ENCODE measurements at places on chromosomes 3 and 15.

- no peak for DNase-seq
Measured at GRCh38 chr3:61505197-61505596, 56.2 kb upstream of the PTPRG start.

DNA sequence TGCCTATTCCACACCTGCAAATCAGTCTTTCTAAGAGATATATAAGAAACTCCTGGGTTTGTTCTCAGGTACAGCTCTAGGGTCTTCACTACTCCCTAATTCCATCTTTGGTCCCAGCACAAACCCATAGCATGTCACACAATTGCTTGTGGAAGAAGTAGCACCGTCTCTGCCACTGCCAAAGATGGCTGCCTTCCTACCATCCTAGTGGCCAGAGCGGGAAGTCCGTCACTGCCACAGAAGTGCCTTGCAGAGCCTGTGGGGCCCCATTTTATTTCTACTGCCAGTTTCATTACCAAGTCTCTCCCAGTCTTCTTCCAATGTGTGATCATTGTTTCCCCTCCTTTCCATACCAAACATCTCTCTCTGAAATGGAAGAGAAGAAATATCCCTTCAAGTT is 107.6 kb downstream of the CD47 start:
- DNase-seq = no peak

DNA sequence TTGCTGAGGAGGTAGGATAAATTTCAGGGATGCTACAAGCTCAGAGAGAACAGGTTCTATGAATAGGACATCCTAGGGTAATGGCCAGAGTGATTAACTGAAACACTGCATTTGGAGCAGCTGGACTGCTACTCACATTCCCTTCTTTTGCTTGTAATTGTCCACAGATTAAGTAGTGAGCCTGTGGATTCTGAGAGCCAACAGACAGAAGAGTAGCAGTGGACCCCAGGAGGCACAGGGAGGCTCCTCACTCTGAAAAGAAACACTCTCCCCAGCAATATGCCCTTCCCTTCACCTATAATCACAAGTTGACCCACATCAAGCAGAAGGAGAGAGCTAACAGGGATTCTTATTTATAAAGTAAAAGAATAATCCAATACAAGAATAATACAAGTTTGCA is 10.6 kb upstream of the RFX7 start:
- no peak for DNase-seq

- no peak for DNase-seq
Measured at GRCh38 chr15:55712363-55712762, 30.6 kb downstream of the PRTG start.

DNA sequence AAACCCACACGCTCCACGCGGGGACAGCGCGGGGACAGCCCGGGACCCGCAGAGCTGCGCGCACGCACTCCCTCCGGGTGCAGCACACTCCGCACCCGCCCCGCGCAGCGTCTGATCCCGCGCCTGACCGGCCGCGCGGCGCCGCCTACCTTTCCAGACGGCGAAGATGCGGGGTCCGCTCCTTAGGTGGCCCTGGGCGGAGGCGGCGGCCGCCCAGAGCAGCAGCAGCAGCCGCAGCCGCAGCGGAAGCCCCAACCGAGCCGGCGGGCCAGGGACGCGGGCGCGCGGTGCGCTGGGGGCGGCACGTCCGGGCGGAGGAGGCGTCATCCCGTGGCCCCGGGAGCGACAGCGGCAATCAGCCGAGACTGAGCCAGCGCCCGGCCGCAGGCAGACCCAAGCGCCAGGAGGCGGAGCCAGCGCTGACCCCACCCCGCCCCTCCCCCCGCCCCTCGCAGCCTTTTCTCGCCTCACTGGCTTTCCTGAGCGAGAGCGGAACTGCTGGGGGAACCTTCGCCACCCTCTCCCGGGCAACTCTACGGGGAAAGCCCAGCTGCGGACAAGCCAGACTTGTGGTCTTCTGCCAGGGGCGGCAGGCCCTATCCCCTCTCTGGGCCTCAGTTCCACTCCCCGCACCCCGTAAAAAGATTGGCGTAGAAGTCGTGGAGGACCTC is at the start of gene SEMA7A:
Gene SEMA7A (minus strand): TSS at position 367 of the 671 bp plus-strand sequence. CDS start 40 bp downstream, at position 327.
- DNase-seq = peak; percentile 84

- DNase-seq = no peak
Measured at GRCh38 chr3:42552830-42553229, 28.9 kb downstream of the SEC22C start.

GRCh38 chr3:13491206-13491974 is 11.3 kb downstream of the HDAC11 start:
- no peak for DNase-seq

GRCh38 chr3:41144631-41145030 is 54.7 kb upstream of the CTNNB1 start:
- no peak for DNase-seq

- no peak for DNase-seq
Measured at GRCh38 chr15:51335087-51335486, 3.3 kb downstream of the CYP19A1 start.

DNA sequence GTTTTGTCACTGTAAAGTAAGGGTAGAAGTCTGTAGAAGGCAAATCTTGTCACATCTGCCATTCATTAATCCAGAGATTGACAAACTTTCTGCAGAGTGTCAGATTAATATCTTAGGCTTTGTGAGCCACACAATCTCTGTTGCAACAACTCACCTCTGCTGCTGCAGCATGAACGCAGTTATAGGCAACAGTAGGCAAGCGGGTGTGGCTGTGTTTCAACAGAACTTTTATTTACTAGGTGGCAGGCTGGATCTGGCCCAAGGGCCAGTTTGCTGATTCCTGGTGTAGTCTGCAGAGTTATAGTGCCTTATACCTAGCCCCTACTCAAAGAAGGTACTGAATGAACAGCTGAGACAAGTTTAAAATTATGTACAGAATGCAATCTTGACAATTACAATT is 396.7 kb downstream of the FOXP1 start:
- no peak for DNase-seq

DNA sequence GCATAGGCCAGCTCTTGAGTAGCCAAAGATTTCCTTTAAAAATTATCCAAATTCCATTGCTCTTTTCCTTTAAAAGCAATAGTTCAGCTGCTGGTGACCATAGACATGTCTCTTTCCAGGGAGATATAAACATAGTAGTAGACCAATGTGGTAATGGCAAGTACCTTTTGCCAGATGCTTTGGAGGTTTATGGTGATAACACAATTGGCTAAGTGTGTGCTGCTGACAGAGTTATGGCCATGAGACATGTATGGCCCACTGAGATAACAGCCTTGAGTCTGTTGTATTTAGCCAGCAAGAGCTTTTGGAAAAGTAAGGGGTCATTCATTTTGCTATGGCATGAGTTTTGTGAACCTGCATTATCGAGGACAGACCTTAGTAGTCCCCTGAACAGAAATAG is 1146.8 kb downstream of the TUSC7 start:
- DNase-seq = no peak

- DNase-seq = no peak
Measured at GRCh38 chr3:11508346-11509172, 135.2 kb downstream of the VGLL4 start.

- DNase-seq = no peak
Measured at GRCh38 chr3:52707585-52707984, 1.7 kb downstream of the SPCS1 start.

GRCh38 chr3:16794257-16794656 is 90.5 kb upstream of the PLCL2 start:
- DNase-seq = no peak

GRCh38 chr3:134613006-134613520 is 37.8 kb downstream of the KY start:
- DNase-seq = no peak

DNA sequence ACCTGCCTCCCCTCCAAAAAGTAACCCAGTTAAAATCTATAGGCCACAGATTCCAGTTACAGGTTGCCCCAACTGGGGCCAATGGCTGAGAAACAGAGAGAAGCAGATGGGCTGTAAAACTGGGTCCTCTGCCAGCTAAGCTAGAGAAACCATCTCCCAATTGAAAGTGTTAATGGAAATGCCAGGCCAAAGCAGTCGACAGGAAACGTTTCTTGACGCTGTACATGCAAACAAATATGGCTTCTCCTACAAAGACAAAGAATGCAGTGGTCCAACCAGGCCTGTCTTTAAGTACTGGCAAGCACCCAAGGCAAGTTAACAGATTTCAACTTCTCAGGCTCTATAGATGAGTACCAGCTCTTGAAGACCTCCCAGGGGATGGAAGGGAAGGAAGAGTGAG is 71.3 kb downstream of the MAGI1 start:
- DNase-seq = no peak

GRCh38 chr15:64979252-64979710 is 10.4 kb downstream of the SPG21 start:
- no peak for DNase-seq

GRCh38 chr3:172135820-172136219 is 96.4 kb downstream of the FNDC3B start:
- DNase-seq = no peak

DNA sequence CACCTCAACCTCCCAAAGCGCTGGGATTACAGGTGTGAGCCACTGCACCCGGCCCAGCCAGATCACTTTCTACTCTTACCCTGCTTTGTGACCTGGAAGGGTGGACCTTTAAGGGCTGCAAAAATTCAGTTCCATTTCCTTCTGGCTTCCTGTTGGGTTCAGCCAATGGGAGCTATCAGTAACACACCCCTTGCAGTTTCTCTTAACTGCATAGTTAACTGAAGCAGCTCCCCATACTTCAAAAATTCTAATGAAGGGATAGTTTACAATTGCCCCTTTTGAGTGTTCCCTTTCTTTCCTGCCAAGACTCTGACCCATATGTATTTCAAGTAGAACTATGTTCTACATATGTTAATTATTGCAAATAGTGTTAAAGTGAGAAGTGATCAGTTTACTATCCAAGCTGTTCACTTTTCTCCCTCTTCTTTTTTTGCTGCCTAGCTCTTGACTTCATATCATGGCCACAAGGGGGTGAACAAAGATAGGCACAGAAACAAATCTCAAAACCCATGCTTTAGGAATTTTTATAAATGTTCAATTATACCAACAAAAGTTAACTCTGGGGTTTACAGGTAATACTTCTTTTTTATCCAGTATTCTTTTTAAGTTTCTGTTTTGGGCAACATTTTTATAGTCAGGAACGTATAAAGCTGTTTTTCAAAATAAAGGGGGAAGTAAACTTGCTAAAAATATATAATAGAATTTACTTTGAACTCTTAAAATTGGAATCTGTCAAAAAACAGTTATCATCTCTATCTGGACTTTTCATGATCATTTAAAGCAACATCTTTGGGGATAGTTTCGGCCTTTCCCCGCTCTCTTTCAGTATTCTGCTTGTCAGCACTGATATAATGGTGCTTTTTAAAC is 8.1 kb downstream of the PGBD4 start:
- no peak for DNase-seq

DNA sequence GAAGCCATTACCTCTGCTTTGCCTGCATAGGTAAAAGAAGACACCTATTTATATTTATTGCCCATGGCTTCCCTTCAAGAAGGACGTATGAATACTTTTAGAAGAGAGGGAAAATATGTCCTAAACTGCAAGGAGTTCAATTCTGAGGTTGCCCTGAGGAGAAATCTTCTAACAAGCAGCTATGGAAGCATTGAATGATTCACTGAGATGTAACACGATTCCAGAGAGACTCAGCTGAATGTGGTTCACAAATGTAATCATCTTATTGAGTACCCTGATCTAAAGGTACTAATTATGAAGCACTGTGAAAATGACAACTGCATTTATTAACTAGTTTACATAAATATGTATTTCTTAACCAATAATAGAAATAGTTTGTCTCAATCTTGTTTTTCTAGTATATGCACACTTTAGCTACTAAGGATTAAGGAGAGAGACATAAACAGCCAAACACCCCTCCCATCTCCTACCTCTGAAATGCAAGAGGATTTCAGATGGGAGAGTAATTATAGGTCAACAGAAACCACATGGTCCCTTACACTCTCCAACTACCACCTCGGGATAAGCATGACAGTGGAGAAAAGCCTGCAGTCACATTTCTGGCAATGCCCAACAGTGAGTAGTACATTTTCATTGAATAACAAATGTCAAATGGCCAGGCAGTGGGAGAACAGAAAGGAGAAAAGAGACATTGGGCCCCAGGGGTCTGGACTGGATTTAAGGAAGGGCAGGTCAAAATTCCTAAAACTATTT is 506.2 kb upstream of the IL12A start:
- no peak for DNase-seq

GRCh38 chr15:64875641-64876223 is 34.0 kb downstream of the PLEKHO2 start:
- no peak for DNase-seq

DNA sequence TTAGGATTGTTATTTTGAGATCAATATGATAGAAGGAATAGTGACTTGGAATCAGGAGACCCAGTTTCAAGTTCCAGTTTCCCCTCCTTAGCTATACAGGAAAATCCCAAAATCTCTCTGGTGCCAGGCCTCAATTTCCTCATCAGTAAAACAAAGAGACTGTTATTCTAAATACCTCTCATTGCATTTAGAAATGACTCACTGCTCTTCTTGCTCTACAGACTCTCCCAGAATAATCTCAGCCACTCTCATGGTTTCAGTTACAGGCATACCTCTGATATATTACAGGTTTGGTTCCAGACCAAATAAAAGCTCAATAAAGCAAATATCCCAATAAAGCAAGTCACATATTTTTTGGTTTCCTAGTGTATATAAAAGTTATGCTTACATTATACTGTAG is 28.3 kb downstream of the IMPG2 start:
- DNase-seq = no peak

DNA sequence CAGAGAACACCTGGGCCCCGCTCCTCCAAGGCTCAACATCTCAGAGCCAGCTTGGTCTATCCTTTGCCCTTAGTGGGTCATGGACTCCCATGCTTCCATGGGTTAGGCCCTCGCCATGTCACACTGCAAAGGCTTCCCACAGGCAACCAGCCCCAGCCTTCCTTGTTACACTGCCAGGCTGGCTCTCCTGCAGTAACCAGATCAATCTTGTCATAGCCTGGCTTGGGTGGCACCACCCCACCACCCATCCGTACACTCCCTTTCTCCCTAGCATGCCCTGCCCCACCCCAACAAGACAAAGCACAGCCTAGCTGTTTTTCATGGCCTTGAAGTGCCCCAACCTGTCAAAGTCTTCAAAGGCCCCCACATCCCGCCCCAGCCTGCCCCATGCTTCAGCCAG is 30.5 kb downstream of the CA12 start:
- DNase-seq = no peak

GRCh38 chr3:52775877-52776276 is 1.5 kb upstream of the ITIH1 start:
- no peak for DNase-seq

GRCh38 chr3:22372292-22373062 is 621.5 kb upstream of the ZNF385D start:
- peak; percentile 12 for DNase-seq
